Melanocyte of skin (primary cell): ENCODE measurements at places on chromosomes 3 and 15. TPM values are rescaled to one million over a fixed set of nuclear protein-coding genes. Genes with fewer than 3 reads are reported as not detected.

RTP4 gene
- total RNA-seq, result 47.0 and 58.3 TPM in 2 replicates

CPB1 gene
- not detected in 2 replicates for total RNA-seq

NOP10 gene
- total RNA-seq, result 394 and 415 TPM in 2 replicates

ACTRT3 gene
- 2.2 and 3.8 TPM in 2 replicates for total RNA-seq

LRRC31 gene
- not detected in 2 replicates for total RNA-seq

ESYT3 gene
- 0.34 and 0.36 TPM in 2 replicates for total RNA-seq

IRAK2 gene
- total RNA-seq, result 2.2 and 7.6 TPM in 2 replicates

CFAP91 gene
- total RNA-seq, result 0.46 and 2.0 TPM in 2 replicates

KNG1 gene
- not detected in 2 replicates for total RNA-seq

ALDH1A3 gene
- 12.0 and 31.6 TPM in 2 replicates for total RNA-seq

GXYLT2 gene
- 26.8 and 43.3 TPM in 2 replicates for total RNA-seq

GPR160 gene
- total RNA-seq, result 2.1 and 3.6 TPM in 2 replicates

SLC22A14 gene
- total RNA-seq, result 0.36 TPM in 1 of 2 replicates, not detected in the other

TMEM40 gene
- total RNA-seq, result not detected in 2 replicates

RTP3 gene
- not detected in 2 replicates for total RNA-seq
